ENCODE measurements at places on chromosomes 11 and 22.

DNA sequence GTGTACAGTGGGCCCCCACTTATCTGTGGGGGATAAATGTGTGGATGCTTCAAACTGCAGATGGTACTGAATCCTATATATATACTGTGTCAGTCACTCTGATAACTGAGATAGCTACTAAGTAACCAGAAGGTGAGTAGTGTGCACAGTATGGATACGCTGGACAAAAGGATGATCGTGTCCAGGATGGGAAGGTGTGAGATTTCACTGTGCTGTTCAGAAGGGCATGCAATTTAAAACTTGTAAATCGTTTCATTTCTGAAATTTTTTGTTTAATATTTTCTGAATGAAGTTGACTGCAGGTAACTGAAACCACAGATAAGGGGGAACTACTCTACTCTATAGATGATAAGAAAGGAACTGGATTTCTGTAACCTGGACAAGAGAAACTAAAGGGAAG is 52.1 kb upstream of the SESN3 start:
- no peak for DNase-seq

- DNase-seq = no peak
These were observed 35.3 kb downstream of the MAP6 start for GRCh38 chr11:75633409-75634066.

DNA sequence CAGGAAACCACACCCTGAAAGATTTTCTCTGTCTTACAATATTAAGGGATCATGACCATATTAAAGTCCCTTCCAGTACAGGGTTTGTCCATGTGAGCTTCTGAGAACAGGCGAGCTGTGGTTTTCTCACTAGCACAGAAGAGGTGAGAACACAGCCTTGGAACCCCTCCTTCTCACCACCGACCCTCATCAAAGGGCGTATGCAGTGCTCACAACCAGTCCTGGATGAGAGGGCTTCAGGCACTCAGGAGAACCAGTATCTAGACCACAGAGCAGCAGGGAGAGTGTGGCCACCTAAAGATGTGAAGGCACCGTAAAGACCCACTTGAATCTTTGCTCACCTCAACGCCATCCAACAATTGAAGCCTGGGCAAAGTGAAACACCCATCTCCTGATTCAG is 397.0 kb downstream of the ETS1 start:
- DNase-seq = no peak

DNA sequence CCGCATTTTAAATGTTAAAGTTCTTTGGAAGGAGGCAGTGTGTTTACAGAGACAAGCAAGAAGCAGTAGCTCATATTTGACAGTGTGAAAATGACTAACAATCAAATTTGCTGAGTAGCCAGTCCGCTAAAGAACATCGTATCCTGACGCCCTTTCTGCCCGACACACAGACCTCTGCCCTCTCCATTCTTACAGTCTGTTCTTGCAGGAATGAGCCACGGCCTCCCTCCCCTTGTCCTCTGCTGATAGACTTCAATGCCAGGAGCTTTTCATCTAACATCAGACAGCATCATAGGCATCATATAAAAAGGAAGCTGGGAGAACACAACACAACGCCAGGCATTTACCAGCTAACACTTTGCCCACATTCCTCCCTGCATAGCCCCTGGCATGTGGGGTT is 486.0 kb downstream of the OPCML start:
- DNase-seq = no peak

- no peak for DNase-seq
These were observed 996.5 kb downstream of the OPCML start for GRCh38 chr11:132535830-132536229.

GRCh38 chr11:26904132-26904531 is 89.8 kb upstream of the FIBIN start:
- DNase-seq = no peak

DNA sequence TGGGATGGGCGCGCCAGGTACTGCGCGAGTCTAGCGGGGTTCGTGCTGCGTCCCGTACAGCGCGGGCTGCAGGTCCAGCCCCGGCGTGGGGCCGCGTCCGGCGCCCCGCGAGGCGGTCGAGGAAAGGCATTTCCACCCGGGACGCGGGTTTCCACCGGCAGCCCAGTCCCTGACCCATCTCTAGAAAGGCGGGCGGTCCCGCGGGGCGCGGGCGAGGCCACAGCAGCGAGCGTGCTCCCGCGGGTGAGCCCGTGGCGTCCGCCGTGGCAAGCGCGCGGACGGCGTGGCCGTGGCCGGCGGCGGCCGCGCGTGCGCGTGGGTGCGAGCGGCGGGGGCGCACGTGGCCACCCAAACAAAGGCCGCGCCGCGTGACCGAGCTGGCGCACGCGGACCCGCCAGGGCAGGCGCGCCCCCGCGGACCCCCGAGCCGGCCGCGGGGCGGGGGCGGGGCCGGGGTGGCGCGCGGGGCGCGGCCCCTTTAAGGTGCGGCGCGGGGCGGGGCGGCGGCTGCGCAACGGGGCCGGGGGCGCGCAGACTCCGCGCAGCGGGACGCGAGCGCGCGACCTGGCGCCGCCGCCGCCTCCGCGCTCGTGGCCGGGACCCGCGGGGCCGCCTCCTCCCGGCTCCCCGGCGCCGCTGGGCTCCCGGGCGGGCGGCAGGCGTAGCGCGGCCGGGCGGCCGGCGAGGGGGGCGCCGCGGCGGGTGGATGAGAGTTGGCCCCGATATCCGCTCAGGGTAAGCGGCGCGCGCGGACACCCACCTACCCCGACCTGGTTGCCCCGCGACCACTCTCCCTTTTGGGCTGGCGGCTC is 39.3 kb upstream of the CELSR1 start:
- no peak for DNase-seq

DNA sequence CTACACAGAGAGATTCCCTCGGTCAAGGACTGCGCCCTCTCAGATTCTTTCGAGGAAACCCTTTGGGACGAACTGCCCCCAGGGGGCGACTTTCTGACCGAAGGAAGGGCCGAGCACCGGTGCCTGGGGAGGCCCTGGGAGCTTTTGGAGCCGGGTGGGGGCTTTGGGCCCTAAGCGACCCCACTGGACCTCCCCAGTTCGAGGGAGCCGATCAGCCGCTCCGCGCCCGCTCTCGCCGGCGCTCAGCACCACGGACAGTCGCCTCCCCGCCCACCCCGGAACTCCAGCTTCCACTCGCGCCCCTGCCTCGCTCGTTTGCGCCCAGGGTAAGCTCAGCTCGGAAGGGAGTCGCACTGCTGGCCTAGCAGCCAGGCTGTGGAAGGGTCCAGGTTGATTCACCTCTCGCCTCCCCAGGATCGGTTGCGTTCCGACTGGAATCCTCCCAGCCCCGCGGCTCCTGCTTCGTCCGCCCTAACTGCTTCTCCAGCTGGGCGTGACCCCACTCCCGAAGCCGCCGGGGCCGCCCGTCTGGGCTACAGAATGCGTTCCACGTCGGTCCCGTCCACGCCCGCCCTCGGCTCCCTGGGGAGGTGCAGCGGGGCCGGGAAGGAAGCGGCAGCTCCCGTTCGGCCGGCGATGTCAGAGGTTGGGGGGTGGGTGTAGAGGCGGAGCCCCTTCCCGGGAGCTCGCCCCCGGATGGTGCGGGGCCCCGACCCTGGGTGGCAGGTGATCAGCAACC is 428 bp downstream of the SCN3B start:
- no peak for DNase-seq

- no peak for DNase-seq
These were observed 4.4 kb upstream of the MISFA start for GRCh38 chr11:18594999-18595749.

GRCh38 chr11:127119356-127119755 is 118.8 kb upstream of the KIRREL3 start:
- DNase-seq = no peak

- no peak for DNase-seq
These were observed 26.8 kb downstream of the RNF141 start for GRCh38 chr11:10514202-10514601.

- DNase-seq = no peak
These were observed 56.3 kb downstream of the DDI1 start for GRCh38 chr11:104092744-104093143.

DNA sequence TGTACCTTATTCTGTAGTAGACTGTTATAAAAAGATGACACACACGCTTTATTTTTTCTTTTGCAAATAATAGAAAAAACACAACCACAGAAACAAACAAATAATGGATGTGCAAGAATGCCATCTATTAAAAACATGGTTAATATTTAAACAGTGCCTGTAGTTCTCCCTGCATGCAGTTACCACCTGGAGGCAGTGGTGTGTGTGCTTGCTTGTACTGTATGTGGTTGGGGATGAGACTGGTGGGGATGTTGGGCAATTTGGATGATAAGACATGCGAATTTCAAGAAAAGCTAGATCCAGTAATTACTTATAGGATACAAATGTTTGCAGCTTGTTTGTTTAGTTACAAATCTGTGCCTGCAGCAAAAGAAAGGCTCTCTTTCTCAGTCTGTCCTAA is 3.6 kb downstream of the C11orf87 start:
- DNase-seq = no peak

DNA sequence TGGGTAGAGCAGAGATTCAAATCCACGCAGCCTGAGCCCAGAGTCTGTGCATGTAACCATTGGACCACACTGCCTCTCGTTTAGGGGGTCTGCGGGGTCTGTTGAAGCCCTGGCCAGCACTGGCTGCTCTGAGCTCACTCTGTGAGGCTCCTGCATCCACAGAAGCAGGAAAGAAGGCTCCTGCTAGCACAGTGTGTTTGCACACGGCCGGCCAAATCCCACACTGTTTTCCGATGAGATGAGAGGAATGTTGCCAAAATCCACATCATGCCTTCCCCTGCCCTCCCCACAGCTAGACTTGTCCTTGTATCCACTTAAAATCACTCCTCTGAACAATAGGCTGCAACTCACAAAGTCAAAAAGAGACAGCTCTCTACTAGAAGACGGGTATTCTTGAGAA is 10.6 kb upstream of the SLC22A12 start:
- DNase-seq = no peak

DNA sequence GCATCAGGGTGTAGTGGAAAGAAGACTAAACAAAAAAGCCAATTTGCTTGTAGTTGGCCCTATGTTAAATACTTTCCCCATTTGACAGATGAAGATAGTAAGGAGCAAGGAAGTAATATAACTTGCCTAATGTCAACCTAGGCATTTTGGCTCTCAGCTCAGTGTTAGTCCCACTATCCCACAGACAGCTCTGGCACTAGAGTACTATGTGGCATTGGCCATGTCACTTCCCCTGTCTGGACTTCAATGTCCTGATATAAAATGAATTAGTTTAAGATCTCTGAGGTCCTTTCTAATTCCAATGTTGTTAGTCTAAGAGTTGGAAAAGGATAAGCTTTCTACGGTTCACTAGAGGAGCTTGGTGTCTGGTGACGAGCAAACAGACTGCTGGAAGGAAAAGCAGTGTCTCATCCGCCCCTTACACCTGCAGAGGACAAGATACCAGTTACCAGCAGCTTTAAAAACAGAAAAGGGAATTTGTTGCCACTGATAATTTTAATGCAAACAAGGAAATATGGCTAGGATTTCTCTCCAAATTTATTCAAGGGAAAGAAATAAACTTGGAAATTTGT is 92.5 kb downstream of the RELT start:
- DNase-seq = no peak

DNA sequence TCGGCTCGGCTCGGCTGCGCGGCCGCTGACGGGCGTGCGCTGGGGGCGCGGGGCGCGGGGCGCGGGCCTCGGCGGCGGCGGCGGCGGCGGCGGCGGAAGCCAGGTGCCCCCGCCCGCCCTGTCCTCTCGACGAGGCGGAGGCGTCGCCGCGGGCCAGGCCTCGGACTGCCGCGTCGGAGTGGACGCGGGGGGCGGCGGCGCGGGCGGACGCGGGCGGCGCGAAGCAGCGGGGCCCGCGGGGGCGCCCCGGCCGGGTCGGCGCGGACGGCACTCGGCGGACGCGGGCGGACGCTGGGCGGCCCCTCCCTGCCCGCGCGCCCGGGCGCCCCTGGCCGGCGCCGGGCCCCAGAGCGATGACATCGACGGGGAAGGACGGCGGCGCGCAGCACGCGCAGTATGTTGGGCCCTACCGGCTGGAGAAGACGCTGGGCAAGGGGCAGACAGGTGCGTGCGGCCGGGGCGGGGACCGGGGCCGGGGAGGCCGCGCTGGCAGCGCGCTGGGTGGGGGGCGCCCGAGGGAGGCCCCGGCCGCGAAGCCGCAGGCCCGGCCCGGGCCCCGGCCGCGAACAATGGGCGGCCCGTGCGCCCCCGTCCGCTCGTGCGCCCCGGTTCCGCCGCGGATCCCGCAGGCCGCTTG is at the start of gene BRSK2:
Gene BRSK2 (plus strand): TSS at position 3 of the 637 bp plus-strand sequence. CDS start 351 bp downstream, at position 354.
- no peak for DNase-seq

DNA sequence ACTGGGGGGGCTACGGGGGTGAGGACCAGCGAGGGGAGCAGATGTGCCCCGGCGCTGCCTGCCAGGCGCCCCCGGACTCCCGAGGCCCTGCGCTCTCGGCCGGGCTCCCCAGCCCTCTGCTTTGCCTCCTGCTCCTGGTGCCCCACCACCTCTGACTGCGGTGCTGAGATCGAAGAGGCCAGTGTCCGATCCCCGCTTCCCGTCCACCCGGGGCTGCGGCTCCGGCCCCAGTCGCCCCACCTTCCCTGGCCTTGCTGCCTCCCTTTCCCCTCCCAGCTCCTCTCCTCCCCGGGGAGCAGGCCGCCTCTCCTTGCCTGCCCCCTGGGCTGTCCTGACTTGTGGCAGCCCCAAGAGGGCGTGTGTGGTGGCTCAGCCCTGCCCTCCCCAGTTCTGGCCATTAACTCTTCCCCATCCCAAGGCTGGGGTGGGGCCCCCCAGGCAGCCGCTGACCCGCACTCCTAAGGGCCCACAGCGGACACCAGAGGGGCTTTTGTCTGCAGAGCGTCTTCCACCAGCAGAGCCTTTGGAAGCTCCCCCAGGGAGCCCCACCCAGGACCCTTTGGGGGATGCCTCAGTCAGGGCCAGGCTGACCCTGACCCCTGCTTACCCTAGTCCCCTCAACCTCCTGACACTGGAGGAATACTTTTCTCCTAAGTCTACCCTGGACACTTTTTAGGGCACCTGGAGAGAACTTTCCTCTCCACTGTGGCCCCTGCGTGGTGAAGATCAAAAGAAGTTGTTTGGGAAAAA is 16.6 kb downstream of the RTN4RL2 start:
- no peak for DNase-seq

Measured in retinal pigment epithelial cell (primary cell).